Smooth muscle cell of the pulmonary artery (primary cell): ENCODE measurements at places on chromosomes 5 and 9. TPM values are rescaled to one million over a fixed set of nuclear protein-coding genes. Genes with fewer than 3 reads are reported as not detected.

Gene TAF11L5
- total RNA-seq, result not detected in 2 replicates

Gene FOXI1
- not detected in 2 replicates for total RNA-seq

Gene IGFBPL1
- total RNA-seq, result 0.20 TPM in 1 of 2 replicates, not detected in the other

Gene OTULINL
- total RNA-seq, result 0.46 and 1.0 TPM in 2 replicates

Gene IFNB1
- total RNA-seq, result not detected in 2 replicates

Gene KCNV2
- total RNA-seq, result not detected in 2 replicates

Gene GLRA1
- not detected in 2 replicates for total RNA-seq

Gene PHF24
- 0.07 and 0.10 TPM in 2 replicates for total RNA-seq

Gene HTR4
- total RNA-seq, result 0.07 and 3.3 TPM in 2 replicates

Gene PCDHGA9
- total RNA-seq, result 5.2 and 5.5 TPM in 2 replicates

Gene UBE2QL1
- 0.03 and 0.20 TPM in 2 replicates for total RNA-seq

Gene SLC45A2
- 0.17 and 0.20 TPM in 2 replicates for total RNA-seq

Gene TRIM36
- total RNA-seq, result 0.13 TPM in 2 replicates

Gene TSSK1B
- 0.46 and 0.50 TPM in 2 replicates for total RNA-seq

Gene PCDHA9
- 0.07 and 0.10 TPM in 2 replicates for total RNA-seq

Gene TRAF1
- 9.3 and 13.3 TPM in 2 replicates for total RNA-seq

Gene TSLP
- 3.2 and 15.6 TPM in 2 replicates for total RNA-seq

Gene AJM1
- total RNA-seq, result 3.6 and 4.0 TPM in 2 replicates

Gene SLC2A8
- total RNA-seq, result 8.9 and 9.3 TPM in 2 replicates
